ENCODE measurements at places on chromosomes 12 and 14.
A peak's percentile ranks its signal among the peaks of the same experiment; 100 is the strongest.

GRCh38 chr12:62806893-62807292, 128.1 kb downstream of the PPM1H start:
- DNase-seq: no peak

- no peak for DNase-seq
These were observed 226.9 kb downstream of the MON2 start for GRCh38 chr12:62693376-62694050.

DNA sequence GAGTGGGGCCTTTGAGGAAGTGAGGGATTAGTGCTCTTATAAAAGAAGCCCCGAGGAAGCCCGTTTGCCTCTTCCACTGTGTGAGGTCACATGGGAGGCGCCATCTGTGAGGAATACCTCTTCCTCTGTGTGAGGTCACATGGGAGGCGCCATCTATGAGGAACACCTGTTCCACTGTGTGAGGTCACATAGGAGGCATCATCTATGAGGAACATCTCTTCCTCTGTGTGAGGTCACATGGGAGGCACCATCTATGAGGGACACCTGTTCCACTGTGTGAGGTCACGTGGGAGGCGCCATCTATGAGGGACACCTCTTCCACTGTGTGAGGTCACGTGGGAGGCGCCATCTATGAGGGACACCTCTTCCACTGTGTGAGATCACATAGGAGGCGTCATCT, 69.7 kb downstream of the SLC24A4 start:
- DNase-seq: no peak

DNA sequence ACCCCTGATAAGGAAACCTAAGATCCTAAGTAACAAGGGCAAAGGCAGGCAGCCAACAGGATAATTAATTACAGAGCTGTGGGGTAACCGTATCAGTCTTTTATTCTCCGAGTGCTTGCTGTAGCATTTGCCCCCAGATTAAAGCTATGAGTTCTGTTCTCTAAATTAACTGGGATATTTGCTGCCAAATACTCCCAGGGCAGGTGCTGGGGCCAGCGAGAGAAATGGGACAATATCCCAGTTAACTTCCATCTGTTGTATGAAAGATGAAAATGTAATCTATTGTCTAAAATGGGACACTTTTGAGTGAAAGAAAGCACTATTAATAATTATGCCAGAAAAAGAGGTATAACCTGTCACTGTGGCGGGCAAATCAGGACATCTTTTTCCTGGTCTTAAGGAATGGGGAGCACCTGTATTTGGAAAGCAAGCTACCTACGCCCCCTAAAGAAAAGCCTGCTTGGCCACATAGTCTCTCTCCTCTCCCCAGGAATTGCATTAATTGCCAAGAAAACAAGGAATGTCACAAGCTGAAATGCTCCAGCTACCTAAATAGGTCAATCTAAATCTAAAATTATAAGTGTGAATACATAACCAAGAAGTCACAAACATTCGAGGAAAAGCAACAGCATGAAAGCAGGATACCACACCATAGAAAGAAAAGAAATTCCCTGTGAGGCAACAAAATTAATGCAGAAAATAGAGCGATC, 26.7 kb upstream of the CFAP54 start:
- DNase-seq: no peak

DNA sequence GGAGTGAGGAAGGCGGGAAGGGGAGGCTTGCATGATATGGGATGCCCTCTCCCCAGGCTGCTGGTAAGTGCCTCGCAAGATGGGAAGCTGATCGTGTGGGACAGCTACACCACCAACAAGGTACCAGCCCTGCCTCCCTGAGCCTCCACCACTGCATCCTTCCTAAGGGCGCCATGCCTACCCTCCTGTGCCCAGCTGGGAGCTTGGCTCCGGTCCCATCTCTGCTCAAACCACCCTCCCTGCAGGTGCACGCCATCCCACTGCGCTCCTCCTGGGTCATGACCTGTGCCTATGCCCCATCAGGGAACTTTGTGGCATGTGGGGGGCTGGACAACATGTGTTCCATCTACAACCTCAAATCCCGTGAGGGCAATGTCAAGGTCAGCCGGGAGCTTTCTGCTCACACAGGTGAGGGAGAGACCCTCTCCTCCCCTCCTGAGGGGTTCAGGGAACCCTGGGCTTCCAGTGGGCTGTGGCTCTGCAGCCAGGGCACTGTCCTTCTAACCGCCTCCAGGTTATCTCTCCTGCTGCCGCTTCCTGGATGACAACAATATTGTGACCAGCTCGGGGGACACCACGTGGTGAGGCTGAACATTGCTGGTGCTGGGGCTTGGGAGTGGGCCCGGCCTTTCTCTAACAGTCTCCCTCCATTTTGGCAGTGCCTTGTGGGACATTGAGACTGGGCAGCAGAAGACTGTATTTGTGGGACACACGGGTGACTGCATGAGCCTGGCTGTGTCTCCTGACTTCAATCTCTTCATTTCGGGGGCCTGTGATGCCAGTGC, 2.6 kb downstream of the GNB3 start:
- no peak for DNase-seq

GRCh38 chr12:52010152-52010622, 3.4 kb downstream of the TAMALIN start:
- peak; percentile 82 for DNase-seq

GRCh38 chr14:101844751-101845150, 83.2 kb downstream of the PPP2R5C start:
- DNase-seq: no peak

GRCh38 chr14:76467711-76468155, 91.8 kb downstream of the ESRRB start:
- peak; percentile 20 for DNase-seq

GRCh38 chr12:11656550-11656949, 7.1 kb downstream of the ETV6 start:
- no peak for DNase-seq

- no peak for DNase-seq
These were observed 2.1 kb upstream of the LGALS3 start for GRCh38 chr14:55126932-55127459.

GRCh38 chr14:51960866-51961265, 28.5 kb upstream of the RTRAF start:
- DNase-seq: no peak
